ENCODE measurements at places on chromosomes 4 and X.

DNA sequence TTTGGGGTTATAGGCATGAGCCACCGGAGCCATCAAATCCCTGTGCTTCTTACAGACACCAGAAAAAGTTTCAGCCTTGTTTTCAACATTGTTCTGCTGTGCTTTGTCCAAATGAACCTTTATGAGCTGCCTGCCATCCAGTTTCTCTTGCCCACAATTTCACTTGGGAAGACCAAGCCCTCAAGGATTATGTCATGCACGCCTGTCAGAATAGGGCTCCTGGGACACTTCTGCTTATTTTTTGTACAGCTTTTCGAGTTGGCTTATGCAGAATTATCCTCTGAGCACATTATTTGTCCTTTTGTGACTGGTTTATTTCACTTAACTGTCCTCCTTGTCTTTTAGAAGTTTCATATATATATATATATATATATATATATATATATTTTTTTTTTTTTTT is 16.2 kb downstream of the UBE2K start:
- DNase-seq, result no peak

GRCh38 chrX:37504991-37505390 is 66.5 kb upstream of the LANCL3 start:
- DNase-seq, result no peak

GRCh38 chr4:8585721-8586212 is 5.6 kb downstream of the GPR78 start:
- no peak for DNase-seq

- no peak for DNase-seq
Observed at GRCh38 chrX:68842781-68843581, 14.2 kb downstream of the EFNB1 start.

DNA sequence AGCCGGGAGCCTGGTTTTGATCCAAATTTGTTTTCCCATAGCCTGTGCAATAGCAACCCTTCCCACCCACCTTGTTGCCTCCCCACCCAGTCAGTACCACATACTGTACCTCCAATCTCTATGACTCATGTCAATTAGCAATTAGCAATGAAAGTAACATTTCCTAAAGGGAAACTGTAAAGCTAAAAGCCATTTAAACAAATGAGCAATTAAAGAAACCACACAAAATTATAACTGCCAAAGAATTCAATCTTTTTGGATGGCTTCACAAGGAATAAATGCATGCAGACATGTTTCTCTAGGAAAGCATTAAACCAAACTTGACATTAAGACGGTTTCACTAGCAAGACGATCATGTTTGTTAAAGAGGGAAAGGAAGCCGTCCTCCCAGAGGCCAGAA is 169.0 kb upstream of the MAP3K15 start:
- DNase-seq, result no peak

DNA sequence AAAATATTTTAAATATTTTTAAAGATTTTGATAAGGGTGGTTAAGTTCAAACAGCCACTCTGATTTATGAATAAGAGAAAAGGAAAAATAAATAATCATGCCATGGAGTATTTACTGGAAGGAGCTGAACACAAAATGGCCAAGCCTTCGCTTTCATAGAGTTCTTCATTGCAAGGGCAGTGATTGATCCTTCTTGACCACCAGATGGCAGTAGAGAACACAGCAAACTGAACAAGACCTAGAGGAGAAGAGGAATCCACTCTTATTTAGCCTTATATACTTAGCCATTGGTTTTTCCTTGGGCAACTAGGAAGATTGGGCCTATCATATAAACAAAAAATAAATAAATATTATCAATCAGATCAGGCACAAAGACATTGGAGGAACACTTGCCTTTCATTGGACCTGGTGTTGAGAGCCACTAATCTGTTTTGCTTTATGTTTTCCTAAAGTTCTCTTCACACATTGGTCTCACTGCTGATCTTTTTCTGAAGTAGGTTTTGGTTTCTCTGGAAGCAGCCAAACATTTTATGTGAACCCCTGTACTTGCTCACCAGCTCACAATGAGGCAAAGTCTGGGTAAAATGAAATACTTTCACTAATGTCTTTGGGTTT is 58.1 kb upstream of the PARM1 start:
- peak; percentile 81 for DNase-seq

GRCh38 chr4:81418572-81418971 is 53.1 kb downstream of the RASGEF1B start:
- DNase-seq, result no peak

DNA sequence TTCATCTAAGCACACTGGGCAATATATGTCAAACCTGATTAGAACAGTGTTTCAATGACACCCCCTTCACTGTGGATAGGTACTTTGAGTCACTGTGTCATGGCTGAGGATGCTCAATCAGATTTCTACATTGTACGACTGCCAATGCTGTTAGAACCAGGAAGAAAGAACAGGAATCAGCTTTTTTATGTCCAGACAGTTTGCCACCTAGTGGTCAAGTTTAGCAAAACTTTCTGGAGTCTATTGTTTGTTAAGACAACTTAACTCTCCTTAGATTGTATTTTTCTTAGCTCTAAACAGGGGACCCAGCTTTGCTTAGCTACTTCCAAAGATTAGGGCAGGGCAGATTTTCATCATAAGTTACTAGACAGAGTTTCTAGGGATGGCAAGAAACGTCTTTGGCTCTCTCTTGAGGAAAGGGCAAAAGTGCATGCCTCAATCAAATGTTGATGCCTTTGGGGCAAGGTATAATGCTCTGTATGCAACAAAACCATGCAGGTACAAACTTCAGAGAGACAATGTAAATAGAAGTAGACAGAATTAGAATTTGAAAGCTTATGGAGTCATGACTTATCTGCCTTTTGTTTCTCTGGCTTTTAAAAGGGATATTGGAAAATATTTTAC is 40.5 kb upstream of the BMP3 start:
- DNase-seq, result peak; percentile 77

DNA sequence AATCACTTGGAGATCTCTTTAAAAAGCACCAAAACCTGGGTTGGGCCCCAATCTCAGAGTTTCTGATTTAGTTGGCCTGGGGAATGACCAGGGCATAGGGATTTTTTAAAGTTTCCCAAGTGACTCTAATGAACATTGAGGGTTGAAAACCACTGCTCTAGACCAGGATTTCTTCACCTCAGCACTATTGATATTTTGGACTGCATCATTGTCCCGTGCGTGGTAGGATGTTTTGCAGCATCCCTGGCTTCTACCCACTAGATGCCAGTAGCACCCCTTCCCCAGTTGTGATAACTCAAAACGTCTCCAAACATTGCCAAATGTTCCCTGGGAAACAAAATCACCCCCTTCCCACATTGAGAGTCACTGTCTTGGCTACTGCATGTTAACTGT is 61.8 kb downstream of the ATXN3L start:
- no peak for DNase-seq

GRCh38 chr4:138437263-138437851 is 195.2 kb upstream of the SLC7A11 start:
- peak; percentile 70 for DNase-seq

- no peak for DNase-seq
Observed at GRCh38 chr4:792626-793092, 33.3 kb downstream of the CPLX1 start.

- DNase-seq, result no peak
Observed at GRCh38 chr4:152843481-152844090, 63.8 kb downstream of the ARFIP1 start.

- DNase-seq, result peak; percentile 28
Observed at GRCh38 chrX:1592470-1593142, 1.2 kb downstream of the AKAP17A start.

- no peak for DNase-seq
Observed at GRCh38 chr4:89416960-89417359, 109.4 kb upstream of the GPRIN3 start.

GRCh38 chrX:29842552-29842951 is 372.8 kb upstream of the MAGEB2 start:
- DNase-seq, result no peak

- DNase-seq, result no peak
Observed at GRCh38 chr4:99629962-99630554, 27.6 kb downstream of the C4orf54 start.

DNA sequence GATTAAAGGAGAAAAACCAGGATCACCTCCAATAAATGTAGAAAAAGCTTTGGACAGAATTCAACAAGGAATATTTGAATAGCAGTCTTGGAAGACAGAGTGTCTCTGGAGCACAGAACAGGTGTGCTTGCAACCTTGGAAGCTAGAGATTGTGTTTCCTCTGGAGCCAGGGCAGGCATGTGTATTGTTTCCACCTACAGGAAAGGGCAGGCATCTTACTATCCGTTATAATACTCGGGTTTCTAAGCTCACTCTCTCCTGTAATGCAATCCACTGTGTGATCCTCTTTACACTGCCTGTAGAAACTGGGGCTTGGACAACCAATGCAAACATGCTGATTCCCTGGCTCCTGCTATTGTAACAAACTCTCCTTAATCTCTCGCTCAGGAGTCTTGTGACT is 14.4 kb downstream of the CCDC110 start:
- DNase-seq, result peak; percentile 24

DNA sequence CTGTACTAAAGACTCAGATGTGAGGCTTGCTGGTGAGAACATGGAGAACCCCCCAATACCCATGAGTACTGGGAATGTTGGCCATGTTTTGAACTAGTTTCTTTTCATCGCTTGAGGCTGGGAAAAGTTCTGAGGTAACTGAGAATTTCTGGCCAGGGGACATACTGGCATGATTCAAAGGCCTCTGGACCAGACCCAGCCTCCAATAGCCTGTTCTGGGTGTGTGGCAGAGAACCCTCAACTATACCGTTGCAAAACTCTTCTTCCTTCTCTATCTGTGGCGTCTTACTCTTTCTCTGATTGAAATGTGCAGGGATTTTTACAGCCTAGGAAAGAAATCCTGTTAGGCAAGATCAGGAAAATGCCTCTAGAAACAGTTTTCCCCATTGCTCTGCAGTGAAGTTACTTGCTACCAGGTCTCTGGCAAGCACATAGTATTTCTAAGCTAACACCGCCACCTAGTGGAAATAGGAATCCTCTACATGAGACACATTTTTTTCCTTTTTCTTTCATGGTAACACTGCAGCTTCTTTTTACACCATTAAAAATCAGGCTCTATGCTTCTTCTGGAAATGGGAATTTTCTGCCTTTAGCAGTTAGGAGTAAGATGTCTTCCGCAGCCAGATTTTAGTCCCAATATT is 170.7 kb upstream of the ZCCHC13 start:
- DNase-seq, result peak; percentile 72

DNA sequence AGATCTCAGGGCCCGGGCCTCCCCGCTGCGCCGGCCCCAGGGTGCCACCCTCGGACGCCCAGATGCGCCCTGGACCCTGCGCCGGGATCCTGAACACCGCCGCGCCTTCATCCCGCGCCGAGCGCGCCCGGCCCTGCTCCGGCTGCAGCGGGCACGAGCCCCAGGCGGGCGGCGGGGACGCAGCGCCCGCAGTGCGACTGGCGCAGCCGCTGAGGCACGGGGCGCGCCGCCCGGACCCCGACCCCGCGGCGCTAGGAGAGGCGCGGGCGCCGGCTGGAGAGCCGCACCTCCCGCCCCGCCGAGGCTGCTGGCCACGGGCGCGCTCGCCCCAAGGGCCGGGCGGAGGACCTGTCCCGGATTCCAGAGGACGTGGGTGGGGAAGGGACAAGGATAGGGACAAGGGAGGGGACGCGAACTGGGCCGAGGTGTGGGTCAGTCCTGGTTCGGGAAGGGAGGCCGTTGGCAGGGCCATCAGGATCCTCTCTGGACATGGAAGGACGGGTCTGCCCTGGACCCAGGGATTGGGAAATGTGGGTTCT is 1.1 kb downstream of the ZFYVE28 start:
- no peak for DNase-seq

DNA sequence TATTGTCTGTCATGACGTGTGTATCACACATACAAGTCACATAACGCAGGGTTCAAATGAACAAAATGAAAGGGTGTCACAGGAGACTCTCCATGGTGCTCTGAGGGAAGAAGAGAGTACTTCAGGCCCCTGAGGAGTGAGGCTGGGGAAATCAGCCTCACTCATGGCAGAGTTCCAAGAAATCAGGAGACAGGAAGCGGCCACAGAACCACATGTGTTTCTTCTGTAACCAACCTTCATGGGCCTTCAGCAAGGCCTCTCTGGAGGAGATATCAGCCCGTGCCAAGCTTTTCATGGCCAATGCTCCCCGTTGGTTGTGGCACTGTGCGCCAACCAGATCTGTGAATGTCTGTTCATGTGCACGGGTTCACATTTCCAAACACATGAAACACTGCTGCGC is 76.0 kb downstream of the NAT8L start:
- DNase-seq, result peak; percentile 67

DNA sequence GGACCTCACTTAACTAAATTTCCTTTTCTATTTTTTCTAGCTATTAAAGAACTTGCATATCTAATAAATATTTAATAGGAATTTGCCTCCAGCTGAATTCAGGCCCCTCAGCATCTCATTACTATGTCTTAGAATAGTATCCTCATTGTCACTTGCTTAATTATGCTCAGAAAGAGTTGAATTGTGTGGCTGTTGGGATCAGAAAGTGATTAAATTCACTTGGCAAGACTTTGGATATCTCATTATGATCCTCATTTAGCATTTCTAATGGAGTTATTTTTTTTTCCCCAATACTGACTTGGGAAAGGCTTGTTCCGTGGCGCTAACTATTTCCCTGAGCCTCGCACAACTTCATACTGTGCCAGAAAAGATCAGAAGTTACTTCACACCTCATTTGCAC is 158.8 kb downstream of the IDS start:
- no peak for DNase-seq

GRCh38 chr4:145840162-145840768 is 98.4 kb downstream of the ZNF827 start:
- peak; percentile 80 for DNase-seq

DNA sequence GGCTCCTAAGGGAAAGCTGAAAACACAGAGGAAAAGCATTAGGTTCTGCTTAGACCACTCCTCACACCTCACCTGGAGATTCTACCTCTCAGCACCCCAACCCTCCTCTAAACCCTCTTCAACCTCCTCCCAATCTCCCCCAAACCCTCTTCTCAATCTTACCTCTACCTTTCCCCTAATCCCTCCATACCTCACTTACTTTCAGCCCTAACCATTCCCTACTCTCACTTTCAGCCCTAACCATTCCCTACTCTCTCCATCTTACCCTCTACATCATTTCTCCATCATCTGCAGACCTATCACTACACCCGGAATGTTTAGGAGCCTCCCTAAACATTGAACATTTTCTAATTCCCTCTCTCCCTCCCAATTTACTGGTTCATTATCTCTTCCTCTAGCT is 3.5 kb downstream of the RTL3 start:
- no peak for DNase-seq

DNA sequence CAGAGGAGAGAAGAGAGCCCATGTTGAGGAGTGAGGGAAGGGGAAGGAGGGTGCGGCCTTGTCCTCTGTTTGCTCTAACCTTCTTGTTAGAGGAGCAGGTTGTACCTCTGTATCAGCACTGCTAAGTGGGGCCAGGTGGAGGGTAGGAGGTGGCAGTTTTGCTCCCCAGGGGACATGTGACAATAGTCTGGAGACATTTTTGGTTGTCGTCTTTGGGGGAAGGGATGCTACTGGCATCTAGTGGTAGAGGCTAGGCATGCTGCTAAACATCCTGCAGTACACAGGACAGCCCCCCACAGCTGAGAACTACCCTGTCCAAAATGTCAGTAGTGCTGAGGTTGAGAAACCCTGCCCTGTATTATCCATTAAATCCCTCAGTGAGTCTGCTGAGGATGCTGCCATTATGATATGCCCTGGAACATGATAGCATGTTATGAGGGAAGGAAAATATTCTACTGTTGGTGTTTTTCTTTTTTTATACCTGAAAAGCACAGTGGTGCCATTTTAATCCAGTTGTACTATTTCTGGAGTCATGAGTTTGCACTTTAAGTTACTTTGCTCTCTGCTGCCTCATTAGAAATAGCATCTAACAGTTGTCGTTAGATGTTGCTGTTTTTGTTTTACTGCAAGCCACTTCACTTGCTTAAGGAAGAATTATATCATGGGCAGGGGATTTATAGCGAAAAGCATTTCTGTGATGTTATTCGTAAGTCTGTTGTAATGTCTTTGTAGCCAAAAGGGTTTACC is 90.6 kb downstream of the LRP2BP start:
- peak; percentile 64 for DNase-seq
